NCI-H82 (cell line): ENCODE measurements at places on chromosomes 1 and 21.
A peak's percentile ranks its signal among the peaks of the same experiment; 100 is the strongest.

- DNase-seq = no peak
Observed at GRCh38 chr1:223034270-223034798, 108.7 kb downstream of the TLR5 start.

DNA sequence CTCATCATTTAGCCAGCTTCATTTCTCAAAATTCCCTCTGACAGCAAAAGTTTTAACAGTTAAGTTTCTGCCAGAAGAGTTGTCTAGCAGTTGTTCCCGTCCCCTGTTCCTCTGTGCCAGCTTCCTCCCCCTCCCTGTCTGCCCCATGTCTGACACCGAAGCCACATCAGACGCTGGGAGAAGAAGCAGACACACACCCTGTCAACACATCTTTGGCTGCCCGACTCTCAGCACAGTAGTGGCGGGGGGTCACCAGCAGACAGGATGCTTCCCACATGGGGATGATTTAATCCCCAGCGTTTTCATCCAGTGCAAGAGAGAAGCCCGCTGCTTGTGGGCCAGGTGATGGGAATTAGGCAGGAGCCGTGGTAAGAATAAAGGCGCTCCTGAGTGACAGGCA, 379.4 kb upstream of the RUNX1 start:
- DNase-seq = peak; percentile 29

DNA sequence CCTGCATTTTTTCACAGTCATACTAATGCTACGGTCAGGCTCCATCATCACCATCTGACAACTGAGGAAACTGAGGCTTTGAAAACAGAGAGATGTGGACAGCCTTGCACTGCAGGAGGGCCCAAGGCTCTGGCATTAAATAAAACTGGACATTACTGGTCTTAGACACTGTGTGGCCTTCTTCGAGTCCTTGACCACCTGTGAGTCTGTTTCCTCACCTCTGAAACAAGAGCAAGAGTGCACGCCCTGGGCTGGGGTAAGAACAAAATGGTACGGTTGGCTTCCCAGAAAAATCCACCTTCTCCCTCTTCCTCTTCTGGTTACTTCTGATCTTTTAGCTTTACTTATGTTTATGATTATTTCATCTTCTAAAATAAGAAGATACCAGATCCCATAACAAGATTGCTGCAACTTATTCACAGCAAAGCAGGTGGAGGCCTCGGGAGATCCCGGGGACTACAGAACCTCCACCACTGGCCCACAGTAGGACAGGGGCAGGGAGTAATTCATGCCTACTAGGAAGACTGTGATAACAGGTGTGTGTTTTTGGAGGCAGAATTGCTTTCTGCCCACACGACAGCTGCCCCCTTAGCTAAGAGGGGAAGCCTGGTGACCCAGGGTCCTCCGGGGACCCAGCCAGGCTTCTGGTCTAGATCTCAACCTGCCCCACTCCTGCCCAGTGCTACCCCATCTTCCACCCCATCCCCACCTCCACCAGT, 156.4 kb upstream of the EDN2 start:
- no peak for DNase-seq

GRCh38 chr1:197787623-197788536, 12.6 kb upstream of the DENND1B start:
- DNase-seq = no peak

- no peak for DNase-seq
Observed at GRCh38 chr1:32636914-32637645, 13.3 kb downstream of the ZBTB8OS start.

- DNase-seq = peak; percentile 72
Observed at GRCh38 chr1:52640697-52641096, 7.7 kb downstream of the SHISAL2A start.

- DNase-seq = peak; percentile 60
Observed at GRCh38 chr1:46413596-46413985, 19.5 kb downstream of the FAAH start.

GRCh38 chr1:221994939-221995338, 253.1 kb upstream of the DUSP10 start:
- DNase-seq = no peak

GRCh38 chr21:42149656-42150473, 69.1 kb upstream of the ABCG1 start:
- DNase-seq = no peak

DNA sequence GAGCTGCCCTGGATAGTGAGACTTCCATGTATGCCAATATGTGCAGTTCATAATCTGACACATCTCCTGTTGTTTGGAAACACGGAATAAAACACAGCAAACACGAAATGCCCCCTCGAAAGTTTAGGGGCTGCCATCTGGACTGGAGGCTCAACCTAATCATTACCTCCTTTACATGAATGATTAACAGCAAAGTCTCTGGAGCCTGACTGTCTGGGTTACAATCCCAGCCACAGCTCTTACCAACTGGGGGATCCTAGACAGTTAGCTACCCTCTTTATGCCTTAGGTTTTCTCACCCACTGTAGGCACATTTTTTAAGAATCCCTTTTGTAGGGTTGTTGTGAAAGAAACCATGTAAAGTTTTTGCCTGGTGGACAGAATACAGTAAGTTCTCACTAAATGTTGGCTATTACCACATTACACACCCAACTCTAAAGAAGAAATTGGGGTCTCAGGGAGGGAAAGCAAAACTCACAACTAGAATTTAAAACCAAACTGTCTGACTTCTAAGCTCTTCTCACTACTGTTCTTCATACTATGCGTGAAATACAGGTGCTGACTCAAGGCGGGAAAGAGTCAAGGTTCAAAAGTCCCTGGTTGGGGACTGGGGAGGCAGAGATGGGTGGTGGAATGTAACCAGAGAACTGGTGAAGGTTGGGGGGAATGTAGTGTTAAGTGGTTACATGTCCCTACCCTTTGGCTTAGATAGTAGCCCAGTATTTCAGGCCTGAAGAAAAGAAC, 24.2 kb downstream of the CYP4A22 start:
- DNase-seq = peak; percentile 22

DNA sequence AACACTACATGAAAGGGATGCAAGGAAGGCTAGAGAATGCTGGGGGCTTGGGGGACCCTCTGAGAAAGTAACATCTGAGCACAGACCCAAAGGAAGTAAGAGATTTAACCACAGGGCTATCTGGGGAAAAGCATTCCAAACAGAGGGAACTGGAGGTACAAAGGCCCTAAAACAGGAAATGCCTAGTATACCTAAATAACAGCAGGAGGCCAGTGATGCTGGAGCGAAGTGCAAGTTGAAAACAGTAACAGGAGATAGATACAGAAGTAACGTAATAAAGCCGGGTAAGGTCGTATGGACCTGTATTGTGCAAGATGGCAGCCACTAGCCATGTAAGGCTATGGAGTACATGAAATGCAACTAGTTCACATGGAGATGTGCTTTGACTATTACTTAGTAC, 52.1 kb downstream of the CD34 start:
- DNase-seq = no peak

GRCh38 chr1:7967196-7967595, 5.7 kb downstream of the PARK7 start:
- peak; percentile 39 for DNase-seq

GRCh38 chr1:111595807-111596206, 23.8 kb upstream of the RAP1A start:
- no peak for DNase-seq

DNA sequence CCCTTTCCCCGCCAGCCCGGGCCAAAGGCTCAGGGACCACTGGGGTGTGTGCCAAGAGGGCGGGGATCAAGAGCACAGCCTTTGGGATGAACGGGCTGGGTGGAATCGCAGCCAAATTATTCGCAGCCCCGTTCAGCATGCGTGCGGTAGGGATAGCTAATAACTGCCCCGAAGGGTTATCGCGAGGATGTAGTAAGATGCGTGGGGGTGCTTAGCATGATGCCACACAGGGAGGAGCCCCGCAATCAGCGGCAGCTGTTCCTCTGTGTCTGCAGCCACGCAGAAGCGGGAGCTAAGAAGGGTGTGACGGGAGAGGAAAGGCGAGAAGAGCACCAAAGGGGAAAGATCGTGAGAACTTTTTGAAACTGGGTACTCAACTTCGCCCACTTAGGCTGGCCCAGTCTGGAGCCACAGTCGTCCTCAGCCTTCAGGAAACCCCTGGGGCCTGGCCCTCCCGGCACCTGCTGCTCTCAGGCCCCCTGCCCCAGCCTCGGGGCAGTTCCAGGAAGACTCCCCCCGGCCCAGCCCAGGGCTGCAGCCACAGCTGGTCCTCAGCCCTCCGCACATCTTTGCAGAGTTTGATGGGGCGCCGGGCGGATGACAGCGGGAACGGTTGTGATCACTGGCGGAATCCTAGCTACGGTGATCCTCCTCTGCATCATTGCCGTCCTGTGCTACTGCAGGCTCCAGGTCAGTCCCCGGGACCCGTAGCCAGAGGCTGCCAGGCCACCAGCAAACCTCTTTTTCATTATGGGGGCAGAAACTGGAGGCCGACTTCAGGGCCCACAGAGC, 64.9 kb downstream of the TOR1AIP2 start:
- DNase-seq = no peak

DNA sequence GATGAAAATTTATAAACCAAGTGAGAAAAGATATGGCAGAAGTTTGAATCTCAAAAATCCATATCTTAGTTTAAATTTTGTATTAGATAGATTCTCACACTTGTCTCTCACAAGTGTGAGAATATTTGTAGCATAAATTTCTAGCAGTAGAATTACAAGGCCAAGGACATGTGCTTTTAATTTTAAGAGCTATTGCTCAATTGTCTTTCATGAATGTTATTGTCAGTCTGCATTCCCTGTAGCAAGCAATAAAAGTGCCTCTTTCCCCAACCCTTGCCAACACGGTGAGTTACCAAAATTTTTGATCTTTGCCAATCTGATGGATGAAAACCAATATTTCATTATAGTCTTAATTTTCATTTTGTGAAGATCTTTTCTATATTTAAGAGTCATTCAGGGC, 64.0 kb downstream of the CTH start:
- DNase-seq = no peak

- DNase-seq = no peak
Observed at GRCh38 chr1:152000964-152001630, 7.4 kb upstream of the S100A10 start.

DNA sequence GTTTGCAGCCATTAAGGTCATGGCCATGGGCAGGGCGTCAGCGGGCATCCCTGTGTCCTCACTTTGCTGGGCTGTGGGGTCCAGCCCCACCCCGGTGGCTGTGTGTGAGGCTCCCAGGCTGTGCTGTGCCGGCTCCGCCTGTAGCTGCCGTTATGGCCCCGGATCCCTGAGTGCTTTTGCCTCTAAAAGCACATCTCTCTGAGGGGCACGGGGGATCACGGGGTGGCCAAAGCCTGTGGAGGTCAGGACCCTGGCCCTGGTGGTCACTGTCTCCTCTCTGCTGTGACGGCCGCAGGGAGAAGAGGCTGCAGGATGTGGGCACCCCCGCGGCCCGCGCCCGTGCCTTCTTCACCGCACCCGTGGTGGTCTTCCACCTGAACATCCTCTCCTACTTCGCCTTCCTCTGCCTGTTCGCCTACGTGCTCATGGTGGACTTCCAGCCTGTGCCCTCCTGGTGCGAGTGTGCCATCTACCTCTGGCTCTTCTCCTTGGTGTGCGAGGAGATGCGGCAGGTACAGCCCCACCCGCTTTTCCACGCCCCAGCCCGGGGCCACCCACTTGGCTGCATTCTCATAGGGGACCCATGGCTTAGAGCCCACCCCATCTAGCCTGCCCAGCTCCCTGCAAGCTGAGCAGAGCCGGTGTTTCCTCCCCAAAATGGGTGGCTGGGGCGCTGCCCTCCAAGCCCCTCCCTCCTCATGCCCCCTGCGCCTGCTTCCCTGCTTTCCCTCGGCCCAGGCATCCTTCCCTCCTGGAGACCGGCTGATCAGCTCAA, 48.2 kb downstream of the TRPM2 start:
- DNase-seq = no peak

DNA sequence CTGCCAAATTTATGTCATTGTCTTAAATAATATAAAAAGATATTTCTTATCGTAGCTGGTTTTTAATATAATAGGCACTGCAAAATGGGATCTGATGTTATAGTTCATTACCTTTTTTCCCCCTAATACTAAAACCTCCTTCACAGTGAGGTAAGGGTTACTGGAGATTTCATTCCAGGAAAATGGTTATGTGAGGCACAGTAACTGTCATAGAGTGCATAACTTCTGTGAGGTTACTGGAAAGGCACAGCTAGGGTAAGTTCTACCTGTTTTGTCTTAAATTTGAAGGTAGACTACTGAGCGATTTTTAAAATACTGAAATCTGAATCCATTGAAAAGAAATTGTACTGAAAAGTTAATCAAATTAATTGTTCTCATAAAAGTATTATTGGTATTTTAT, 13.0 kb downstream of the ADGRL2 start:
- no peak for DNase-seq

DNA sequence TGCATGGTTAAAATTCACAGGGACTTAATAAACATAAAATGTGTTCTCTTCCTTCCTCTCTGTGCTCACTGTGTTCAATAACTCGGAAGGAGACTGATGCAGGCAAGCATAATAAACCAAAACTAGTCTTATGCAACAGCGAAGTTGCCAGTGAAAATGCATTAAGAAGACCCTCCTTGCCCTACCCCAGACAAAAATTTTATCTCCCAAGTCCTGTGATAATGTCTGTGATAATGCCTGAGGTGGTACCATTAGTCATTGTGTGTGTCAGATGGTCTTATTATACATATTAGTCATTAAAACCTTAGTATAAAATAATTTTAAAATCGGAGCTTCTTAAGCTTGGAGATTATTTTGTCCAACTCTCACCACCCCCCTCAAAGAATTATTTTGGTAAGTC, 97.8 kb downstream of the NGF start:
- no peak for DNase-seq

GRCh38 chr21:42062236-42063022, 8.7 kb upstream of the UMODL1 start:
- DNase-seq = peak; percentile 33

DNA sequence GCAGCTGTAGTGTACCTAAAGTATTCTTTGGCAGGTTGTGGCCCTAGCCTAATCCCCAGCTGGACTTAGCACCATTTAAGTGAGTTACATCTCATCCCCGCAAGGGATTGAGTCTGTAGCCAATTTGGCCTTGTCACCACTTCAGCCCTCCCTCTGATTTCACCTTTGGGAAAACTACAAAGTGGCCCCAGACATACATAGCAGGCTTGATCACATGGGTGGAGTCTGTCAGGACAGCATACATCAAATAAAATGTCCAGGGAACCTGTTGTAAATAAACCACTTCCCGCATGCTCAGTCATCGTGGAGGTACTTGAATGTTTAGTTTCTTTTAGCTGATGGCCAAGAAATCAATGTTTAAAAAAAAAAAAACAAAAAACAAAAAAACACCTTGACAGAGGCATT, 142.5 kb downstream of the DHRS3 start:
- DNase-seq = peak; percentile 47

DNA sequence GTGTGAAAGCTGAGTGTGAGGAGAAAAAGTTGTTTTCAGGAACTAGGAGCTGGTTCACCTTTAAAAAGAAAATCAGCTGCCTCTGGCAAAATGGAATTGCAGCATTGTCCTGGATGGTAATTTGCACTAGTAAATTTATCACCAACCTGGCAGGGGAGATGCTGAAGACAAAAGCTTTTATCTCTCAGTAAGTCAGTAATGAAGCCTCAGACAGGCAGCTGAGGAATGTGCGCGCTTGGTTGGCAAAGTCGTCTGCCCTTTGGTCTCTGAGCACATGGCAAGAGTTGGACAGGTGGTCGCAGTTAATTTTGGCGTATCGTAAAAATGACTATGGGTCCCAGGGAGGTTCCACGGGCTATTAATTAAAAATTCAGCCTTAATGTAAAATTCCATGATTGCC, 131.9 kb downstream of the BACH1 start:
- no peak for DNase-seq
